Progenitor cell of endocrine pancreas (in vitro differentiated cells): ENCODE measurements at places on chromosomes 12 and 14. TPM values are rescaled to one million over a fixed set of nuclear protein-coding genes. Genes with fewer than 3 reads are reported as not detected.

Gene SMIM41
- total RNA-seq, result not detected in 2 replicates

DNA sequence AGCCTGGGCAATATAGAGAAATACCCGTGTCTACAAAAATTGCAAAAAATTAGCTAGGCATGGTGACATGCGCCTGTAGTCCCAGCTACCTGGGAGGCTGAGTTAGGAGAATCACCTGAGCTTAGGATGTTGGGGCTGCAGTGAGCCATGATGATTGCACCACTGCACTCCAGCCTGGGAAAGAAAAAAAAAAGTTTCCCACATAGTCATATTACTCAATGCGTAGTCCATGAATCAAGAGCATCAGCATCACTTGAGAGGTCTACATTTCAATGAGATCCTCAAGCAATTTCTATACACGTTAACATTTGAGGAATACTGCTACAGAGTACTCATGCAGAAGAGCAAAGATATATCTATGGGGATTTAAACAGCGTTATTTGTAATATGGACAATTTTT, 5.2 kb upstream of the LRRC23 start:
- H3K36me3 ChIP-seq, result no peaks in the 10 kb centered on the region
- H3K27me3 ChIP-seq, result no peaks in the 10 kb centered on the region
- H3K4me1 ChIP-seq, result peaks cover 9% of the 10 kb centered on the region
- H3K4me3 ChIP-seq, result no peak overlapping the region
- no peak for DNase-seq
- H3K27ac ChIP-seq, result no peak overlapping the region

DNA sequence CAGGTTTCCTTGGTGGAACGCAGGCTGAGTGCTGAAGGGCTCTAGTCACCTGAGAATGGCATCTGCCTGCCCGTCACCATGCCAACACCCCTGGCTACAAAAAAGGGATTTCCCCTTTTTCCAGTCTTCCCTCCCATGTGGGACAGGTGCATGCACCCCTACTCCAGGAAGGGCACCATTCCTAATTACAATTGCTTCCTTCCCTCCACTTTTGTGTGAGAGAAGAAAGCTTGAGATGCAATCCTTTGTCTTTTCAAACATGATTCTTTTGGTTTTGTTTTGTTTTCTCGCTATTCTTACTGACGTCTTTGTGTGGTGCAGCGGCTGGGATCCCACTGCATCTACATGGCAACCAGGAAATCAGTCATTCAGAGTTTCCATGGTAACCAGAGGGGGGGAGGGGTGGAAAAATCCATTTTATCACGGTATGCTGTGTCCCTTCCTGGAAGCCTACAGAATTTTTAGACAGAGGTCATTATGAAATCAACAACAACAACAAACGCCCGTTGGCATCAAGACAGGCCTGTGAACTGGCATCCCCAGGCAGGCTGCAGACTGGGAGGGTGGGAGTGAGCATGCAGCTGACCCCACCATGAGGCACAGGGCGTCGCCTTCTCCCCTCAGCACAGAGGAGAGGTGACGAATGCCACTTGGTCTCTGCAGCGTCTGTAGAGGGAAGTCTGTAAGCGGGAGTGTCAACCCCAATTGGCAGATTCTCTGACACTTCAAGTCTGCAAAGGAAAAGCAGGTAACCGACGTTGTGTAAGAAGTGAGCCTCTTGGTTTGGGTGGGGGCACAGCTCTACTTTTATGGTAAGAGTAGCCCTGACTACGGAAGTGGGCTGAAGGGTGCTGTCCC, 13.6 kb upstream of the GNG2 start:
- peaks cover 12% of the 10 kb centered on the region for H3K27me3 ChIP-seq
- H3K4me3 ChIP-seq, result peak overlapping the region; percentile 25
- DNase-seq, result peak; percentile 43
- no peaks in the 10 kb centered on the region for H3K36me3 ChIP-seq
- peak overlapping the region; percentile 87 for H3K27ac ChIP-seq

GRCh38 chr14:77204459-77204771, 22.8 kb downstream of the TMEM63C start:
- H3K36me3 ChIP-seq, result no peaks in the 10 kb centered on the region
- H3K4me1 ChIP-seq, result peaks cover 15% of the 10 kb centered on the region
- no peak overlapping the region for H3K4me3 ChIP-seq
- H3K27ac ChIP-seq, result peak overlapping the region; percentile 57
- DNase-seq, result no peak
- H3K27me3 ChIP-seq, result peaks cover 27% of the 10 kb centered on the region

GRCh38 chr12:119749666-119750065, 81.7 kb downstream of the PRKAB1 start:
- no peak for DNase-seq
- H3K27me3 ChIP-seq, result no peaks in the 10 kb centered on the region
- no peak overlapping the region for H3K27ac ChIP-seq
- no peaks in the 10 kb centered on the region for H3K4me1 ChIP-seq
- H3K36me3 ChIP-seq, result peaks cover 38% of the 10 kb centered on the region
- H3K4me3 ChIP-seq, result no peak overlapping the region

DNA sequence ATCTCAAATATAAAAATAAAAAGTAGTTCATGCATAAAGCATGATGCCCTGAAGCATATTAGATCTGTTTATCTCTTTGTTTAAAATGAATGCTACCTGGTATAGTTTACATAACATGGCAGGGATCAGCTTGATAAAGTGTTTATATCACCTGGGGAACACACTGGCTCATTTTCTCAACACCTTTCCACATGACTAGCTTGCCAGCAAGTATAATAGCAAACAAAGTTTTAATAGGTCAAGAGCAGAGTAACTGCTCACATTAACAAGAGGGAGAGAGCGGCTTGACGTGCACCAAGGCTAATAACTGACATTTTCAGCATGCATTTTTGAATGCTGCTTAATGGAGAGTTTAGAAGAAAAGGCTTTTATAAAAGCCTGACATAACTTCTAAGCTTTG, 246.4 kb downstream of the EGLN3 start:
- H3K36me3 ChIP-seq, result no peaks in the 10 kb centered on the region
- no peak overlapping the region for H3K27ac ChIP-seq
- H3K4me1 ChIP-seq, result peaks cover 18% of the 10 kb centered on the region
- DNase-seq, result no peak
- H3K4me3 ChIP-seq, result no peak overlapping the region
- H3K27me3 ChIP-seq, result peaks cover 15% of the 10 kb centered on the region

GRCh38 chr14:98580131-98580678, 691.8 kb downstream of the BCL11B start:
- no peaks in the 10 kb centered on the region for H3K4me1 ChIP-seq
- no peak overlapping the region for H3K27ac ChIP-seq
- DNase-seq, result peak; percentile 17

GRCh38 chr14:50823051-50823761, 7.8 kb downstream of the NIN start:
- H3K4me3 ChIP-seq, result no peak overlapping the region
- H3K4me1 ChIP-seq, result peaks cover 29% of the 10 kb centered on the region
- peaks cover 82% of the 10 kb centered on the region for H3K27me3 ChIP-seq
- DNase-seq, result no peak

- H3K4me1 ChIP-seq, result peaks cover 22% of the 10 kb centered on the region
- no peak overlapping the region for H3K27ac ChIP-seq
These were observed 5.4 kb downstream of the MAGOHB start for GRCh38 chr12:10607885-10608458.

Gene KCNC2
- total RNA-seq, result not detected in 2 replicates

Gene TMEM63C
- total RNA-seq, result 1.6 and 1.8 TPM in 2 replicates

DNA sequence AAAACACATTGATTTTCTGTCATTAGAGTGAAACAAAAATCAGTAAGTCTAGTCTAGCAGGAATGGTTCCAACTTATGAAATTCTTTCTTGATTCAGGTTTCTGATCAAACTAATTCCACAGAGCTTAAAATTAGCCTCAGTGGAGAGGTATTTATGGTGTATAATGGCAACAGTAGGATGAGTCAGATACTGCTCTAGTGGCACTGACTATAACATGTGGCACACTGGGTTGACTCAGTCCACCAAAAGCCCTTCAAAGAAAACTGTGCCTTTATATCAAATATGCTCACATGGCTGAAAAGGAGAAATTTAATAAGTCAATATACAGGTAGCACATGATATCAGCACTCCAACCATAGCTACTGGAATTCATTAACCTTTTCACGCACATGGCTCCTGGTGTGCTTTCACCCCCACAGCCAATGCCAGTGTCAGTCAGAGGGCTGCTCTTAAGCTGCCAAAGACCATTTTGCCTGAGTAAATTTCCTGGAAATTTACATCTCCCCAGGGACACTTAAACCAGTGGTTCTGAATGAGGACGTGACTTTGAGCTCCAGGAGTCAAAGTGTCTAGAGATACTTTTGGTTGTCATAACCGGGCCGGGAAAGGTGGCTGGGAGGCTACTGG, 21.7 kb upstream of the CATSPERB start:
- no peak overlapping the region for H3K4me3 ChIP-seq
- no peak for DNase-seq
- peaks cover 6% of the 10 kb centered on the region for H3K4me1 ChIP-seq
- H3K27me3 ChIP-seq, result no peaks in the 10 kb centered on the region
- H3K36me3 ChIP-seq, result no peaks in the 10 kb centered on the region
- H3K27ac ChIP-seq, result no peak overlapping the region

GRCh38 chr12:16407346-16407745, 59.9 kb downstream of the MGST1 start:
- H3K27me3 ChIP-seq, result no peaks in the 10 kb centered on the region
- DNase-seq, result no peak
- no peak overlapping the region for H3K4me3 ChIP-seq
- H3K27ac ChIP-seq, result no peak overlapping the region

Gene C3AR1
- not detected in 2 replicates for total RNA-seq

GRCh38 chr14:30861200-30861599, 13.2 kb upstream of the COCH start:
- no peak overlapping the region for H3K27ac ChIP-seq
- H3K27me3 ChIP-seq, result peaks cover 11% of the 10 kb centered on the region
- DNase-seq, result no peak
- H3K36me3 ChIP-seq, result no peaks in the 10 kb centered on the region
- H3K4me1 ChIP-seq, result peaks cover 2% of the 10 kb centered on the region

DNA sequence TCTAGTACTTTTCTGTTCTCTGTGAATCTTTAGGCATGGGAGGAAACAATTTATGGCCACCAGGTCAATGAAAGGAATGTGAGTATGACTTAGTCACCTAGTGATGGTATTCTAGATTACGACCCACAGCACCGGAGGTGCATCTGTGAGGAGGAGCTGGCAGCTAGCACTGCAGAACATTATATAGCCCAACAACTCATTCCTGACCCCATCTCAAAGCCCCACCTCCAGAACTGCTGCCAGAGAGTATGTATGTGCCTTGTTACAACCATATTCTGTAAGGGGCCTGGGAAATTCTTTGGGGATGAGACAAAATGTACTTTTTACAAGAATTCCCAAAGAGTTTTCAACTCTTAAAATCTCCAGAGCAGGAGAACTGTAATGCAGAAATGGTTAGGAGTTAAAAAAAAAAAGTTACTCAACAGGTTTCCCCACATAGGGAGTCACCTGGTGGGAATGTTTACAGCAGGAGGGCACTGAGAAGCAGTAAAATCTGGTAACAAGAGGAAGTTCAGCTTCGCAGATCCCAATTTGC, 34.9 kb upstream of the CERS5 start:
- H3K4me1 ChIP-seq, result peaks cover 15% of the 10 kb centered on the region
- peak overlapping the region; percentile 96 for H3K27ac ChIP-seq
- no peak for DNase-seq
- peaks cover 16% of the 10 kb centered on the region for H3K36me3 ChIP-seq
- H3K4me3 ChIP-seq, result peak overlapping the region; percentile 41

- no peaks in the 10 kb centered on the region for H3K4me1 ChIP-seq
- no peak overlapping the region for H3K4me3 ChIP-seq
- DNase-seq, result no peak
- H3K27me3 ChIP-seq, result peaks cover 4% of the 10 kb centered on the region
- H3K36me3 ChIP-seq, result no peaks in the 10 kb centered on the region
These were observed 20.2 kb upstream of the FAM234B start for GRCh38 chr12:13023811-13024530.

DNA sequence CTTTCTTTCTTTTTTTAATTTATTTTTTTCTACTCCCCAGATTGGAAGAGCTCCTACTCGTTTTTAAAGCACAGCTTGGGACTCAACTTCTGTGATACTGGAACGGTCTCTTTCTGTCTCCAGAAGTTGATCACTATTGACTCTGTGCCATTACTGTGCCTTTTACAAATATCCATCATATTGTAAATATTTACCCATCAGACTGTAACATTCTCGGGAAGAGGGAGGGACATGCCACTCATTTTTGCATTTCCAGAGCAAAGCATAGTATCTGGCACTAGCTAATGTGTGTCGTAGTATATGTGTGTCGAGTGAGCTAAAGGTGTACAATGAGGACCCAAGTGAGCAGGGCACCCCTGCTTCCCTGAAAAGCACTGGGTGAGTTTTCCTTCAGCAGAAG, 24.0 kb upstream of the GSG1 start:
- DNase-seq, result no peak
- peaks cover 20% of the 10 kb centered on the region for H3K4me1 ChIP-seq
- no peaks in the 10 kb centered on the region for H3K36me3 ChIP-seq
- no peak overlapping the region for H3K4me3 ChIP-seq
- peaks cover 39% of the 10 kb centered on the region for H3K27me3 ChIP-seq

DNA sequence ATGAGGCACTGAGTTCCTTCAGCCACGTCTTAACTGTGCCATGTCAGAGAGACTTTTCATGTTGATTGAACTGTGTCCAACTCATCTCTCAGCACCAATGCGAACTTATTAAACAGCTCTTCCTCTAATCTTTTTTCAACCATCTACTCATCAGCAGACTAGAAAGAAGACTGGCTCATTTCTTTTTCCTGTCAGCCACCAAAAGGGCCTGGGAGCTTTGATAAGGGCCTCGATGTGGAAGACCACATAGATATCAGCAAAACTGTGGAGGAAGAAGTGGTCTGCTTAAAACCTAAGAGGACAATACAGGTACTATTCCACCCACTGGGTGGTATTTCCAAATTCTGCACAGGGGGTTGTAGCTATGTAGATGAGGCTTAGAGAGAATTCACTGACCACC, 3.6 kb upstream of the PLXNC1 start:
- H3K36me3 ChIP-seq, result no peaks in the 10 kb centered on the region
- DNase-seq, result no peak
- peaks cover 2% of the 10 kb centered on the region for H3K4me1 ChIP-seq
- H3K27ac ChIP-seq, result no peak overlapping the region

DNA sequence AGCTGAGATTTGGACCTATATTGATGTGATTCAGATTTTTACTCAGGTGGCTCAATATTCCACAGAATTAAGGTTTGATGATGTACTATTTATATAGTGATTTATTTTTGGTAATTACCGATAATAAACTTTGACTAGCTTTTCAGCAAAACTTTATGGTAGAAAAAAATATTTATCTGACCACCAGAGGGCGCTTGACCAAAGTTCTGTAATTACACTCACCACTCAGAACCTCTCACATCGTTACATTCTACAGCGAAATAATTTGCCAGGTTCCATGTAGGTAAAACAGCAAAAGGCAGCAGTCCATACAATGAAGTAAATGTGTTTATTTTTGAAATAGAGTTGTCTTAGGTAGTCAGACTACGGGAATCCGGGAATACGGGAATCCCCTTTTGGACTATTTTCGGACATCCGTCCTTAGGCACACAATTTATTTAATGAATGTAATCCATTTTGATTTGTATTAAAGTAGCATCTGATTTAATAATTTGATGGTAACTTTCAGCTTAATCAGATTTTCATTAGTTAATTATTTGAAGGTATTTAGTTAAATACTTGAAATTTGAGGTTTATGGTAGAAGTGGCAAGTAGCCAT, 143.0 kb upstream of the DDHD1 start:
- H3K4me3 ChIP-seq, result no peak overlapping the region
- H3K36me3 ChIP-seq, result no peaks in the 10 kb centered on the region
- H3K27ac ChIP-seq, result no peak overlapping the region
- no peak for DNase-seq
- H3K27me3 ChIP-seq, result no peaks in the 10 kb centered on the region
- H3K4me1 ChIP-seq, result no peaks in the 10 kb centered on the region

- peaks cover 24% of the 10 kb centered on the region for H3K4me1 ChIP-seq
- H3K4me3 ChIP-seq, result no peak overlapping the region
- no peak overlapping the region for H3K27ac ChIP-seq
- no peaks in the 10 kb centered on the region for H3K36me3 ChIP-seq
These were observed 68.8 kb upstream of the IFNG-AS1 start for GRCh38 chr12:67920413-67920812.

Gene MANSC1
- total RNA-seq, result 30.1 and 30.7 TPM in 2 replicates
